ENCODE measurements at places on chromosomes 2 and 18. TPM values are rescaled to one million over a fixed set of nuclear protein-coding genes. Genes with fewer than 3 reads are reported as not detected.

ST6GAL2 gene
- polyA plus RNA-seq = 15.8 TPM

GRCh38 chr2:198913394-198914152, 544.2 kb downstream of the SATB2 start:
- no peak for DNase-seq

GRCh38 chr2:105738658-105739241, 6.0 kb upstream of the NCK2 start:
- no peak for DNase-seq

REG3A gene
- not detected for polyA plus RNA-seq

SERPINB7 gene
- 0.70 TPM for polyA plus RNA-seq

- no peak for DNase-seq
Observed at GRCh38 chr2:138269765-138270164, 231.8 kb upstream of the SPOPL start.

- DNase-seq = no peak
Observed at GRCh38 chr18:42064109-42064508, 109.1 kb downstream of the PIK3C3 start.

NBAS gene
- polyA plus RNA-seq = 58.1 TPM

- DNase-seq = no peak
Observed at GRCh38 chr2:10432311-10433181, 15.6 kb downstream of the ODC1 start.

GRCh38 chr18:31819925-31820229, 59.2 kb upstream of the SLC25A52 start:
- DNase-seq = no peak

- DNase-seq = no peak
Observed at GRCh38 chr2:181466661-181467576, 9.7 kb downstream of the ITGA4 start.

TMEM169 gene
- polyA plus RNA-seq = 14.2 TPM

- no peak for DNase-seq
Observed at GRCh38 chr2:64860936-64861335, 128.3 kb upstream of the SLC1A4 start.

DNA sequence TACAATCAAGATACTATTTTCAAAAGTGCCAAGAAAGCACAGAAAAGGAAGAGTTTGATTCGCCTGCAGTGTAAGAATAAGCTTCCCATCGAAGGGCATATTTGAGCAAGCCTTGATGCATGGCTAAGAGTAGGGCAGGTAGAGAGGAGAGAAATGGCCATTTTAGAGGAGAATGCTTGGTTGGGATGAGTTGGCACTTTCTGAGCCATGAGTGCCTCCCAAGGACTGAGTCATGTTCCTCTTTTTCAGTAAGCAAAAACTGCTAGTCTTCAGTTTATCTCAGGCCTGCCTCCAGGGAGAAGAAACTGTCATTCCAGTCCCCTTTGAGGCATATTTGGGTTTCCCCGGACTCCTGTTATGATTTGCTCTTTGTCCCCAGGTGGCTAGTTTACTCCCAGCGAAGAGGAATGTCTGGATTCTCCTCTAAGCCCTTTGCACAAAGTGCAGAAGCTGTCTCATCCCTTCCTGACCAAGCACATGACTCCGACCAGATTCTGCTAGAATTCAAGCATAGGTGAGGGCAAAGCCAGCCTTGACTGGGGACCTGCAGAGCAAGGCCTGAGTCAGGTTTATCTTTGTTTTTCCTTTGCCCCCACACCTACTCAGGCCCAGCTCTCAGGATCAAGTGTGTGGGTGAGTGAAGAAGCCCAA, 115.2 kb downstream of the TTC32 start:
- no peak for DNase-seq

- no peak for DNase-seq
Observed at GRCh38 chr18:11607906-11608305, 1.5 kb upstream of the SLC35G4 start.

ALPP gene
- not detected for polyA plus RNA-seq
